ENCODE measurements at places on chromosomes 6 and 20. TPM values are rescaled to one million over a fixed set of nuclear protein-coding genes. Genes with fewer than 3 reads are reported as not detected.

The TUBE1 gene
- total RNA-seq, result 16.5 TPM

DNA sequence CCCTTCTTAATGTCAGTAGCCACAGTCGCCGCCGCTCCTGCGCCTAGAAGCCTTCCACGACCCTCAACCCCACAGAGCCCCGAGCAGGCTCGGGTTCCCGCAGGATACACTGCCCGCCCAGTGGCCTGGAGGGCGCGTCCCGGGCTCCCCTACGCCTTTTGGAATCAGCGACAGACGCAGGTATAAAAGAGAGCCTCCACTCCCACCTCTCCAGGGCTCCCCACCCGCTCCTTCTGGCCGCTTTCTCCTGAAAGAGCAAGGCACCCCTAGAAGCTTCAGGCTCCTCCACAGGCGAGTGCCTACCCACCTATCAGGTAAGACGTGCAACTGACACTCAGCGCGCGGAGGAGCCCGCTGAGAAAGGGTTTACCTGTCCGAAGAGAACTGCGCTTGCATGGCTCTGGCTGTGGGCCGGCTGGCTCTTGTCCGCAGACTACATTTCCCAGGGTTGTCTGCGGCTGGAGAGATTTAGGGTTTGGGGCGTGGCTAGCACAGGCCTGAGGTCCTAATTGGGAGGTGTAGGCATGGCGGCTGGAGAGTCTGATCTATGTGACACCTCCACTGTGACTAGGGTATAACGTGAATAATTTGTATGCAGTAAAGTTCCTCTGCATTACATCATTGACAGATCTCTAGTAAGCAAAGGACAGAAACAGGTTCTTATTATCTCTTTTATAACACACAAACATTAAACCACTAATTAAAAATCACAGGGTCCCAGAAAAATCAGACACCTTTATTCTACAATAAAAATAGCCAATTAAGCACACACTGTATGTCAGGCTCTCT, 13.5 kb upstream of the ZNF391 start:
- DNase-seq, result peak; percentile 77

DNA sequence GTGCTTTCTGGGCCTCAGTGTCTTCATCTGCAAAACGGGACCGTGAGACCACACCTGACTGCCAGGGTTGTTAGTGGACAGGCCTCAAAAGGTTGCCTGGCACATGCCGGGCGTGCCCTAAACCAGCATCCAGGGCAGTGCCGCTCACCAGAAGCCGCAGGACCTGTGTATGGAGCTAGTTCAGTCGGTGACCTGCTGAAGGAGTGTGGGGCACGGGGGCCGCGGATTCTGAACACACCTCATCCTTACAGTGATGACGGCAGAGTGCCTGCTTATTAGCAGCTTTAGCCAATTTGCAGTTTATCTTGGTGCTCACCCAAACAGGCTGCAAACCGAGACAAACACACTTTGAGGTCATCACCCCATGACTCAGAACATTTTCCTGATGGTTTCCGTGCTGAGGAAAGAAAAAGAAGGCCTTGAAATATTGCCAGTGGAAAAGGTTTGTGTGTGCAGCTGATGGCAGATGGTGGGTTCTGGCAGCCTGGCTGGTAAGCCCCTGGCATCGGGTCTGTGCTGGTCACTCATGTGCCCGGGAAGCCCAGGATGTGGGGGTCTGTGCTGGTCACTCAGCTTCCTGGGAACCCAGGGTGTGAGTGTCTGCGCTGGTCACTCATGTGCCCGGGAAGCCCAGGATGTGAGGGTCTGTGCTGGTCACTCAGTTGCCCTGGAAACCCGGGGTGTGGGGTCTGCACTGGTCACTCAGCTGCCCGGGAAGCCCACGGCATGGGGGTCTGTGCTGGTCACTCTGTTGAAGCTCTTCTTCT, 153.8 kb downstream of the ERMARD start:
- DNase-seq, result no peak

- peak; percentile 84 for DNase-seq
Observed at GRCh38 chr20:32536851-32537656, 48.1 kb downstream of the NOL4L start.

DNA sequence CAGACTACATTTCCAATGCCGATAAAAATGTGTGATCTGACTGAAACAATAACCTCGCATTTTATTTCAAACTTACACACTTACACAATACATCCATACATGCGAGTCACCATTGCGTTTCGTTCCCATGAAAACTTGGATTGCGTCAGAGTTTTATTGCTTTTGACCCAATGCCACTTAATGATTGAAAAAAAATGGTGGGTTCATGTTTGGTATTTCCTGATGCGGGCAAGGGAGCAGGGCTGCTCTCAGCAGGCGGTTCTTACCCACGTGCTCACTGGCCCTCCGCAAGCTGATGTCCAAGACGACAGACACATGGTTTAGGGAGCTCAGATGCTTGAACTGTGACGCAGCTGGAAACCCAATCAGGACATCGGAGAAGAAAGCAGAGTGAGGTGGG, 281.0 kb upstream of the SULF2 start:
- no peak for DNase-seq
